Muscle of leg (tissue), 16 donors: ENCODE measurements at places on chromosomes 5 and 9. TPM values are rescaled to one million over a fixed set of nuclear protein-coding genes. Genes with fewer than 3 reads are reported as not detected.
A peak's percentile ranks its signal among the peaks of the same experiment; 100 is the strongest.

GRCh38 chr5:141322261-141322660 is 1.7 kb upstream of the TAF7 start:
- DNase-seq = no peak

DNA sequence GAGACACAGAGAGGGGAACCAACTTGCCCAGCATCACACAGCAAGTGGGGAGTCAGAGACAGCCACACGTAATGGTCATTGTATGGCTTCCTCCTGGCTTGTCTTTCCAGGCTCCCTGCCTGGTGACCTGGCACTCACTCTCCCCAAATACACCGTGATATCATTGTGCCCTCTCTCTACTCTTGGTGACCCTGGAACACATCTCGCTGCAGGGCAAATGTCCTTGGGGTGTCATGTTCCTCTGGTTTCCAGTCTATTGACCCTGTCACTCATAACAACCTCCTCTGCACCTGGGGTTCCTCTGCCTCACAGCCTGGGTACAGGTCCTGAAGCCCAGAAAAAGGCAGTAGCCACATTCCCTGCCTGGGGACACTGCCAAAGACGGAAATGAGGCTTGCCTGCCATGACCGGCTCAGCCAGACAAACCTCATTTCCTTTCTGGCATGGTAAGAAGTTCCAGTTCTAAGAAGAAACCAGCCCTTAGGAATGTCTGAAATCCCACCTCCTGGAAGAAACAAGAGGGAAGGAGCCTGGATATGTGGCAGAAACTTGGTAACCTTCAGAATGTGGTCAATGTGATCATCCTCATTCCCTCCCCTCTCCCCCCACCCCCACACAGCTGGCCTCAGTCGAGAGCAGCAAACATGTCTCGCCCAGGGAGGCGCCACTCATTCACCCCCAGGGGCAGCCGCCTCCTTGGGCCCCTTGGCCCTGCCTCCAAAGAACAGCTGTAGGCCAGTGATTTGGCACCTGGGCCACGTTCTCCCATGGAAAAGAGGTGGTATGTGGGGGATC is 30.6 kb upstream of the SMU1 start:
- DNase-seq = peak; percentile 86

- DNase-seq = no peak
Measured at GRCh38 chr9:2681981-2682380, 35.3 kb upstream of the KCNV2 start.

GRCh38 chr5:153347611-153348010 is 142.9 kb upstream of the GRIA1 start:
- peak; percentile 75 for DNase-seq

GRCh38 chr5:38393636-38394035 is 135.3 kb downstream of the EGFLAM start:
- DNase-seq = no peak

- DNase-seq = no peak
Measured at GRCh38 chr5:122897283-122897602, 51.8 kb downstream of the SNX24 start.

GRCh38 chr9:84153885-84154284 is 173.3 kb downstream of the RMI1 start:
- no peak for DNase-seq

DNA sequence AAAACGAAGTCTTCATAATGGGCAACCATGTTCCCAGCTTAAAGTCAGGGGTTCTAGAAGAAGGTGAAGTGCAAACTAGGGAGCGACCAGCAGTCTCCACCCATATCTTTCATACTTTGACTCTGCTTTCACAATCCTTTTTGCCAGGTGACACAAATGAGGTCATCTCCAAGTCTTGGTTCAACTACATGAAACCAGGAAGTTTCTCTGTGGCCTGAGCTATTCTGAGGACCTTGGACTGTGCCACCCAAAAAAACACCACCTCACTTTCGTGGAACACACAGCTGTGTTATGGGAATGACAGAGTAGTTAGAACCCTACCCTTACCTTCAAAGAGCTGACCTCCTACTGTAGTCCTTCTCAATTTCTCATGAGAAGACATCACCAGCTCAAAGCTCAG is 309.2 kb downstream of the AGTPBP1 start:
- no peak for DNase-seq

GRCh38 chr9:107665057-107665456 is 175.5 kb upstream of the KLF4 start:
- peak; percentile 49 for DNase-seq

GRCh38 chr9:136857166-136857565 is 5.0 kb downstream of the MAMDC4 start:
- DNase-seq = peak; percentile 10

GRCh38 chr5:1552521-1553255 is 28.9 kb upstream of the LPCAT1 start:
- DNase-seq = peak; percentile 90

GRCh38 chr9:119526698-119527097 is 157.5 kb upstream of the BRINP1 start:
- no peak for DNase-seq

- no peak for DNase-seq
Measured at GRCh38 chr9:78541868-78542443, 245.0 kb downstream of the PSAT1 start.

- no peak for DNase-seq
Measured at GRCh38 chr5:168670881-168671575, 91.9 kb upstream of the PANK3 start.

SPINK7 gene
- total RNA-seq = not detected

IRX2 gene
- 0.18 TPM for total RNA-seq

CTXN3 gene
- total RNA-seq = 2.8 TPM

S100Z gene
- 0.09 TPM for total RNA-seq

SAXO1 gene
- 0.04 TPM for total RNA-seq

SEMA6A gene
- total RNA-seq = 32.7 TPM

GABRA1 gene
- total RNA-seq = 0.13 TPM

ANKRD33B gene
- 1.7 TPM for total RNA-seq

NSD1 gene
- 63.6 TPM for total RNA-seq

BASP1 gene
- 18.1 TPM for total RNA-seq

PCDHGA5 gene
- 2.3 TPM for total RNA-seq

DND1 gene
- 0.31 TPM for total RNA-seq

HEMGN gene
- 6.7 TPM for total RNA-seq

GRIA1 gene
- 0.98 TPM for total RNA-seq

TMEM215 gene
- total RNA-seq = 0.66 TPM
